ENCODE measurements at places on chromosomes 11 and 22. TPM values are rescaled to one million over a fixed set of nuclear protein-coding genes. Genes with fewer than 3 reads are reported as not detected.

The LDHAL6A gene
- total RNA-seq: not detected

DNA sequence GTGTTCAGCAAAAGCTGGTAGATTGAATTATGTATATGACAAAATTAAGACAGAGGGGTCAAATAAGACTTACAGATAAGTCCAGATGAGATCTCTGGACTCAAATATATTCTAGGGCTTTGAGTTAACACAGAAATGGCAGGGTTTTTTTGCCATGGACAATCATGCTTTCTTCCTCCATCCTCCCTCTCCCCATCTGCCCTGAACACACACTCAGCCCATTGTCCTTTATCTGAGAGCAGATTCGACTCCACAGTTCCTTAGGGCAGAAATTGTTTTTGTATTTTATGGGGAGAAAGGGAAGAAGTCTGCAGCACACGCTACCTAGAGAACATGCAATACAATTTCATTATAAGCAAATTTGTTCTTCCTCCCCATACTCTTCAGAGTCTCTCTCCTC, 86.8 kb downstream of the SLC1A2 start:
- DNase-seq: no peak

The TTC9C gene
- 31.8 TPM for total RNA-seq

The PLEKHB1 gene
- total RNA-seq: 45.2 TPM

- no peak for DNase-seq
Observed at GRCh38 chr11:2666828-2667570, 32.8 kb downstream of the KCNQ1OT1 start.

DNA sequence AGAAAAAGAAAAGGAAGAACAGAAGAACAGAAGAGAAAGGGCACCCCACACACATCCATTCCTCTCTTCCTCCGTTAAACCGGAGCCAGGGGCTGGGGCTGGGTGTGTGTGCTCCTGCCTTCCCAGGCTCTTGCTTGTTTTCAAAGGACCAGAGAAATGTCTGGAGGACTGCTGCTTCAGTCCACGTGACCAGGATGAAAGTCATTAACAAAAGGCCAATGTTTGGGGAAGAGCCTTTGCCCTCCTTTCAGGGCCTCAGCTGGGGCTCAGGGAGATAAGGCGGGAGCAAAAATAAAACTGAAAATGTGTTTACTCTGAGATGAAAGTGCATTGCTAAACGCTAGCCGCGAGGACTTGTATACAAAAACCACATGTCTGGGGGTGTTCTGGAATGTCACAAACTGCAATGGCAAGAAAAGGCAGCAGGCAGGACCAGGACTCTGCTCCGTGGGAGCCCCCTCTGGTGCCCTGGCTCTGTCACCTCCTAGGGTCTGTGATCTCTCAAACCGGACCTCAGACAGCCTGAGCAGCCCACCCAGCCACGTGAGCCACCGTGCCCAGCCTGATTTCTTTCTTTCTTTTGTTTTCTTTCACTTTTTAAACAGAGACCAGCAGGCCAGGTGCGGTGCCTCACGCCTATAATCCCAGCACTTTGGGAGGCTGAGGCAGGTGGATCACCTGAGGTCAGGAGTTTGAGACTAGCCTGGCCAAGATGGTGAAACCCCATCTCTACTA, 31.6 kb upstream of the MYH9 start:
- DNase-seq: peak; percentile 77

The TEX12 gene
- 0.52 TPM for total RNA-seq

DNA sequence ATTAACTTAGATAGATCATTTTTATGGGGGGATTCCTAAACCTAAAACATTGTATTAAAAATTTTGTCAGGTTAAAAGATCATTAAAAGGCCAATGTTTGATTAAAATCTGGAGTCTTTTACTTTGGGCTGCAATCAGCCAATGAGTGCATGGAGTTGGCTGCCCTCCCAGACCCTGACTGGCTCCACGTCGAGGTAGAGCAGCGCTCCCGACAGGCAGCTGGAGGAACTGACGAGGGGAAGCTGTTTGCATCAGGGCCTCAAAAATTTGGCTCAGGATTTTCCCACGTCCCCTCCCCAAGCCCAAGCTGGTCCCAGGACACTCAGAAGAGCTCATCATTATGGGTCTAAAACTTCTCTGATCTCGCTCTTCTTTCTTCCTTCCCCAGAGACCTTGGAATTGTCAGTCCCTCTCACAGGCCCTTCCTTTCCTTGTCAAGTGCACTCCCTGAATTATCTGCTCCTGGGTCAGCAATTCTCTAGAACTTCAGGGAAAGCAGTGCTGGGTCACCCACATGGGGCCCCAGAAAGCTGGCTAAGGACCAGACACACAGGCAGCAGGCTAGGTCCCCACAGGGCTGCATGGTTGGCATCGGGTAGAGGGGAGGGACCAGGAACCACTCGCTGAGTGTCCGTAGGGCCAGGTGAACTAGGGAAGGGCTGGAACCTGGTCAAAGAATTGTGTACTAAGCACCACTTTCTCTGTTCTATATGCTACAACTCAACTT, 119.6 kb upstream of the IGLL5 start:
- DNase-seq: no peak

Data from mucosa of descending colon (tissue), 3 donors.